ENCODE measurements at places on chromosomes 5 and 9.

DNA sequence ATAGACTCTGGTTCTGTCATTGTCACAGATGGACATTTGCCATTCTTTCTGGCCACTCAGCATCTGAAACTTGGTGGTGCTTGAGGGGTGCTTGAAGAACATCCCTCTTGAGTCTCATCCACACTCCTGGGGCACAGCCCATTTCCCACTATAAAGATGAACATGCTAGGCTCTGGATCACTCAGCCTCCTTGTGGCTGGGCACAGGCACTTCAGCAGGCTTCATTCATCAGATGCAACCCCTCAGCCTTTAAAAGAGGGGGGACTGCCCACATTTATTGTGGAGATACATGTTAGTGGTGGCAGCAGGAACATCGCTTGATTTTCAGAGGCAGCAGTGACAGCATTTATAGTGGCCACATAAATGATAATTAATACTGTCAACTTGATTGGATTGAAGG lies 124.7 kb upstream of the NIPBL start:
- no peak for DNase-seq

DNA sequence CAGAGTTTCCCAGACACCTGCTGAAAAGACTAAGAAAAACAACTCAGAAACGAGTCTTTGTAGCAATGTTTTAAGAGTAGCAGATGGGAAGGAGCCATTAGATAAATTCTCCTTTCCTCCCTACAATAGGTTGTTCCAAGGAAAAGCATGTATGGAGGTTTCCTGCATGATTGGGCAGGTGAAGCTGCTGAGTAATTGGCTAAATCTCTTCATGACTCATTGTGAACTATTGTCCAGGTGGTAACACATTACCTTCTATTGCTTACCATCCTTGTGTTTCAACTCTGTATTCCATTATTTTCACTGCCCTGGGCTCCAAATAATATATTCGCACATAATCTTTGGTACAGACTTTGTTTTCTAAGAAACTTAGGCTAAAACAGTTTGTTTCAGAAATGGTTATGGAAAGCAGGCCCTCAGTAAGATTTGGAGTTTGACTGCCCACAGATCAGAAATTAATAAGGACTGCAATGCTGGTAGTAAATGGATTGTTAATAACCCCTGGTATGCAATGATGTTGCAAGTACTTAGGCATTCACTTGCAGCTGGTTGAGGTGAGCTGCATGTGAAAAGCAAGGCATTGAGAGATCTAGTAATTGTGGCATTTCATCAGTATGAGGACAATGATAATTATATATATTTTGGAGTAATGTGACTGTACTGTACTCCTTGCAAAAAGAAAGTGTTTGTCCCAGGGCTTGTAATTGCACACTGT lies 281.4 kb upstream of the VLDLR start:
- no peak for DNase-seq

GRCh38 chr5:137935190-137935589 lies 45.9 kb downstream of the PKD2L2 start:
- DNase-seq, result no peak

DNA sequence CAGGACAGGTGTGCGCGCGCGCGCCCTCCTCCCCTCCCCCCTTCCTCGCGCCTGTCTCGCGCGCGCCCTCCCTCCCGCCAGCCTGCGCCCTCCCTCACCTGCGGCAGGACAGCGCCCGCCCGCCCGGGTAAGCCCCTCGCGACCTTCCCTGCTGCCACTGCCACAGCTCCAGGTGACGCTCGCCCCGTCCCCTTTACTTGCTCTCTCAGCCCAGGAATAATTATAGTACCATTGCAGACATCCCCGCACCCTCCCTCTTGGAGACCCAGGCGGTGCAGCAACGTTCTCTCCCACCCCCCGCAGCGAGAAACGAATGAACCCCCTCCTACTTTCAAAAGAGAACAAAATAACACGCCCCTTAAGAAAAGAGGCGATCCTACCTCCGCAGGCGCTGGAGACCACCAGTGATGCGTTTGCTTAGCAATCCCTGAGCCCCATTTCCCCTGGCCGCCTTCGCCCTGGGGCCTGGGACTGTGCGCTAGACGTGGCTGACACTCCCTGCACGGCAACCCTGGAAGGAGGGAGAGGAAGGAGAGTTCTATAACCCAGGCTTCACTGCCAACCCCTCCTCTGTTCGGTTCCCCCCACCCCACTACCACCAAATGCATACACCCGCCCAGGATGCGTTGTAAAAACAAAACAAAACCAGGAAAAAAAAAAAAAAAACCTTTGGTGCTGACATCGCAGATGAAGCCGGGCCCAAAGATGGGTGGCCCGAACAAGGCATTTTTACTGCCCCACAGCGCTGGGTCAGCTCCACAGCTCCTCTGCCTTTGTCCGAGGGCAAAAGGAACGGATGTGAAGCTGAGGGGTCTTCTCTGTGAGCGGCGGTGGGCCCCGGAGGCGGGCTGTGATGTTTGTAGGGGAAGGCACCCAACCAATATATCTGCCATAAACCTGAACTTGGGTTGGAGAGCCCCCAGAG lies 5.6 kb upstream of the PURA start:
- DNase-seq, result no peak

DNA sequence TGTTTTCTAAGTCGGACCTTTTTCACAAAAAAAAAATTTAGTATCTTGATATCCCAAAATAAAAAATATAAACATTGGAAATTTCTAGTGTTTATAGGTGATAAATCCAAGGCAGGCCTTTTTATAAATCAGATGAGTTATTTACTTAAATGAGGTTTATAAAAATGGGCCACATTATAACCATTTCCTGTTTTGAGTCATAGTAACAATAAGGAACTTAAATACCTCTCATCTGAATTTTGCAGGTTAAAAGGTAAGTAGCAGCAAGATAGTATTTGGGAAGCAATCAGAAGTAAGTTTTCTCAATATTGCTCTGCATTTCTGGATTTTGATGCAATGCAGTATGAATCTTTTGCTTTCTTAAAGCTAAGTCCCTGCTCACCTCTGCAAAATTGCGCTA lies 3.9 kb downstream of the SPTAN1 start:
- DNase-seq, result no peak

DNA sequence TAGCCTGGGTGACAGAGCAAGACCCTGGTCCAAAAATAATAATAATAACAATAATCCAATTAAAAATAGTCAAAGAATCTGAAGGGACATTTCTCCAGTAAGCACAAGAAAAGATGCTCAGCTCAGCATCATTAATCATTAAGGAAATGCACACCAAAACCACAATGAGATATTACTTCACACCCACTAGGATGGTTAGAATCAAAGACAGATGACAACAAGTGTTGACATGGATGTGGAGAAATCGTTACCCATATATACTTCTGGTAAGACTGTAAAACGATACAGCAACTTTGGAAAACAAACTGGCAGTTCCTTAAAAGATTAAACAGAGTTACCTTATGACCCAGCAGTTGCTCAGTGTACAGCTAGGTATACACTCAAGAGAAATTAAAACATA lies 5.3 kb upstream of the FANCG start:
- DNase-seq, result no peak

DNA sequence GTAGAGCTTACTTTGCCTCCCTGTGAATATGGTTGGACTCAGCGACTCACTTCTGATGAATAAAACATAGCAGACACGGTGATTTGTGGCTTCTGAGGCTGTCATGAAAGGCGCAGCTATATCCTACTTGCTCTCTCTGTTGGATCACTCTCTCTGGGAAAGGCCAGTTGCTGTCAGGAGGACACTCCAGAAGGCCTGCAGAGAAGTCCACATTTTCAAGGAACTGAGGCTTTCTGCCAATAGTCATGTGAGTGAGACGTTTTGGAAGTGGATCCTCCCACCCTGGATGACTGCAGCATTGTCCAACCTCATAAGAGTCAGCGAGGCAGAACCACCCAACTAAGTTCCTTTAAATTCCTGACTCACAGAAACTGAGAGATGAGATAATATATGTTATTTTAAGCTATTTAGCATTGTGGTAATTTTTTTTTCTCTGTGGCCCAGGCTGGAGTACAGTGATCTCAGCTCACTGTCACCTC lies 156.0 kb upstream of the MAST4 start:
- peak; percentile 87 for DNase-seq
